A375 (cell line): ENCODE measurements at places on chromosomes 1 and 21. TPM values are rescaled to one million over a fixed set of nuclear protein-coding genes. Genes with fewer than 3 reads are reported as not detected.

OR2G6 gene
- total RNA-seq = not detected in 2 replicates

OR6K3 gene
- total RNA-seq = not detected in 2 replicates

CRYAA gene
- total RNA-seq = not detected in 2 replicates

CFAP74 gene
- total RNA-seq = not detected in 2 replicates

C1orf74 gene
- total RNA-seq = 2.1 and 2.6 TPM in 2 replicates

ACTL8 gene
- 0.98 and 1.5 TPM in 2 replicates for total RNA-seq

PRDM16 gene
- not detected in 2 replicates for total RNA-seq
